ENCODE measurements at places on chromosomes 12 and 14.
A peak's percentile ranks its signal among the peaks of the same experiment; 100 is the strongest.

DNA sequence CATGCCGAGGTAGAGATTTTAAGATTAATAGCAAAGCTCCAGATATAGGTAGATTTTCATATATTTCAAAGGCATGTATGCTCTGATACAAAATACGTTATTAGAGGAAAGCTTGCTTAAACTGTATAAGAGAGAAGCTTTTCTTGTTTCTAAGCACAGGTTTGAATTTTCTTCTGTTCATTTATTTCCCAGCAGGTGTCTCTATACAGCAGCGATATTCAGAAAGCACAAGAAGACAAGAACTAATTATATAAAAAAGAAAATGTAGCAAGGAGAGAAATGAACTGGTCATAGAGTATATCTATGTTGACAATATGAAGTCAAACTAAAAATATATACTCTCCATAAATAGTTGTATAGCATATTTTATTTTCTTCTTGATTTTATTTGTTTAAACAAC, 307.4 kb upstream of the NOVA1 start:
- DNase-seq: no peak

DNA sequence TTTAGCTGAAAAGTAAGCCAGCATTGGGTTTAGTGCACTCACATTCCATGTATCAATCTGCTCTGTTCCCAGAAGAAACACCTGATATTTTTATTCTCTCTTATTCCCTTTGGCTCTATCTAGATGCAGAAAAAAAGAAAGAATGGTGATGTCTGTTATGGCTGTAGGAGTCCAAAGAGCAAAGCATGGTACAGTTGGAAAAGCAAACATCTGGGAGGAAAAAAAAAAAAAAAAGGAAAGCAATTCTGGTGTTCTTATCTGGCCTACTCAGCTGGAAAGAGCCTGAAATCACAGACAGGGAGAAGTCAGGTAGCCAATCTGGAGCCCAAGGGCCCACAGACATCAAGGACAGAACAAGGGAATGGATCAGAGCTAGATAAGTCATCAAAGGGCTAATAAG, 293.9 kb downstream of the DUSP6 start:
- no peak for DNase-seq

DNA sequence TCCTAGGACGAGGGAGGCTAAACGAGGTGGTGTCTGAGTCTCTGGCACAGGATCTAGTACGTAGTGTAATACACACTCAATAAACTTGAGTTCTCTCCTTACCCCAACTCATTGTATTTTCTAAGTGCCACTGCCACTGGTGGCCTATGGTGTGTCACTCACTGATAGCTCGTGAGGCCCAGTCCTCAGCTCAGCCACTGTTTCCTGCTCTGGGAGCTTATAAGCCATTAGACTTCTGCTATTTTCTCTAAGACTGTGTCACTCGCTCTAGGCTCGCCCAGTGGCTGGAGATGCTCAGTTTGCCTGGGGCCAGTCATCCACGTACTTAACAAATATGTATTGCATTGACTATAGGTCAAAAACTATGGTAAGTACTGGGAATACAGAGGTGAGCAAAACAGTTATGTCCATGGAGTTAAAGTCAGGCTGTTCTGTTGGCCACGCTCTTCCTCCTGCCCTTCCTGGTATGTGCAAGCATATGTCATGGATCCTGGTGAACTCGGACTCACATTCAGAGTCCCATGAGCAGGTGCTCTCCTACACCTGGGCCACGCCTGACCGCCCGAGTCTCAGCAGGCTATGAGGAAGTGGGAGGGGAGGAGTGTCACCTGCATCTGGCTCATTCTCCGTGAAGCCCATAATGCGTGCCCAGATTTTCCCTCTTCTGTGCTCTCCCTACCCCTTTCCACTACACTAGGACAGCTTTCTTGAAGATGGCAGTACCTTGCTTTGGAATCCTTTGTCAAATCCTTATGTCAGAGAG, 41.6 kb downstream of the DEGS2 start:
- DNase-seq: no peak

DNA sequence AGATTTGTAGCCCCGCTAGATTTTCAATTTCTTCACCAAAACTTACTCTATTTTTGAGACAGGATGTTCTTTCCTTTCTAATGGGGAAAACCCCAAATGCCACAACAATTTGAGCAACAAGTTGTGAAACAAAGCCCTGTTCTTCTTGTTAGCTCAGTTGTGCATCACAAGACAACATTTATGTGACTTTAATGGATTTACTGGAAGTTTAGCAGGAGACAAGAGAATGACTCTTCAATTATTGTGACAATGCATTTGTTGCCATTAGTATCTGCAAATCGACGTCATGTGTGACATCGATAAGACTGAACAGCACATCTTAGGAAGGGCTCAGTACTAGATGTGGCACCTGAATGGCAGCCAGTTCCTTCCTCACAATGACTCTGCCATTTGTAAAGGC, 1028.9 kb upstream of the TMEM132C start:
- DNase-seq: peak; percentile 42

- DNase-seq: no peak
Observed at GRCh38 chr12:39792938-39793337, 173.3 kb upstream of the ABCD2 start.

- DNase-seq: no peak
Observed at GRCh38 chr12:82714427-82714826, 27.7 kb downstream of the TMTC2 start.
